Heart right ventricle (tissue), 16 donors: ENCODE measurements at places on chromosomes 1 and 21. TPM values are rescaled to one million over a fixed set of nuclear protein-coding genes. Genes with fewer than 3 reads are reported as not detected.

DNA sequence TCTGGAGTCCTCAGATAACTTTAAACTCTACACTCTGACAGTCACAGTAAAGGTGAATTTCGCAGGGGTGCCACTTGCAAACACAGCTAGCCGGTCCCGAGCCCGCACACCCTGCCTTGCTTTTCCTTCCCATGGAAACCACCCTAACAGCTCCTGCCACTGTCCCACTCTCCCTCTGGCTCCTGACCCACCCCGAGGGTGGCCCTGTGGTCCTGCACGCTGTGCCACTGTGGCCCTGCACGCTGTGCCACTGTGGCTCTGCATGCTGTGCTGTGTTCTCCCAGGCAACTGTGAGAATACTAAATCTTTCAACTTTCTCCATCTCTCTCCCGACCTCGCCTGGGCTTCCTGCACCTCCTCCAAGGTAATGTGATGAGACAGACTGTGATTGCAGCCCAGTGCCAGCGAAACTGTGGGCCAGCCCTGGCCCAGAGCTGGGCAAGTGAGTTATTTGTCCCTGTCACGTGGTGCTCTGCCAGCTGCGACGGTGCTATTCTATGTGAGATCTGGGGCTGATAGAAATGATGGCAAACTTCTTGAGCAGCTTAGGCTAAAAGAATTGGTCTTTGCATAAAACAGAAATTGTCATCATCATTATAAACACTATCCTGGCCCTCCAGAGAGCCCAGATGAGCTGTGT, 63.4 kb upstream of the TARBP1 start:
- DNase-seq, result no peak

DNA sequence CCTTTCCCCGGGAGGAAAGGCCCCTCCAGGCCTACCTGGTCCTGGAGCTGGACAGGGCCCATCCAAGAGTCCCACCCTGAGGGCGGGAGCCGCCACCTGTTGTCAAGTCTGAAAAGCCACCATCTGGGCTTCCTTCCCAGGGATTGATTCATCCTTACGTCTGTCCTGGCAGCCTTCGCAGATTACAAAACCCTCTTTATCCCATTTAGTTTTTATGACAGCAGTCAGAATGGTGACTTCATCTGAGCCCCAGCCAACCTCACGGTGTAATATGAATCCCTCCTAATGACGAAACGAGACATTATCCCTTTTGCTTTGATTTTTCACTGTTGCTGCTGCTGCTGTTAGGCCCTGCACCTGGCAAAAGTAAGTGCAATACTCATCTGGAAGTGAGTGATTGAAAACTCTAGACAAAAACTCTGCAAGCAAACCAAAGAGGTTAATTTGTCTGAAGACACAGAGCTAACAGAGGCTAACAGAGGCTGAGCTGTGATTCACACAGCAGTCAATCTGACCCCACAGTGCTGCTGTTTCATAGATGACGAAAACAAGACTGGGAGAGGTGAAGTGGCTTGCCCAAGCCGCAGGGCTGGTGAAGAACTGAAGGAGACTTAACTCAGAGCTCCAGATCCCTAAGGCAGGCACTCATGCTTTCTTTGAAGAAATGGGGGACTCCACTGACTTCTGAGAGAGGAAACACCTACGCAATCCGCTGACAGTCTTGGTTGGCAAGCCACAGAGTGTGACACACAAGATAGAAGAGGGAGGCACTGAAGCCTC, 30.0 kb upstream of the S100A7 start:
- DNase-seq, result peak; percentile 75

GRCh38 chr21:39451332-39452206, at the start of gene SH3BGR:
TSS of gene SH3BGR (plus strand) at chr21:39451970. CDS start at chr21:39452097, 127 bp downstream.
- DNase-seq, result peak; percentile 69

DNA sequence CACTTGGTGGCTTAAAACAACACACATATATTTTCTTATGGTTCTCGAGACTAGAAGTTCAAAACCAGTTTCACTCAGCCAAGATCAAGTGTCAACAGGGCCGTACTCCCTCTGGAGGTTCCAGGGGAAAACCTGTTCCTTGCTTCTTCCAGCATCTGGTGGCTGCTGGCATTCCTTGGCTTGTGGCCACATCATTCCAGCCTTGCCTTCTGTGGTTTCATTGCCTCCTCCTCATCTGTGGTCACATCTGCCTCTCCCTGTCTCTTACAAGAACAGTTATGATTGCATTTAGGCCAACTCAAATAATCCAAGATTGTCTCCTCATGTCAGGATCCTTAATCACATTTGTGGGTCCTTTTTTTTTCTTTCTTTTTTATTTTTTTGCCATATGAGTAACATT, 240.7 kb upstream of the HOOK1 start:
- DNase-seq, result no peak

DNA sequence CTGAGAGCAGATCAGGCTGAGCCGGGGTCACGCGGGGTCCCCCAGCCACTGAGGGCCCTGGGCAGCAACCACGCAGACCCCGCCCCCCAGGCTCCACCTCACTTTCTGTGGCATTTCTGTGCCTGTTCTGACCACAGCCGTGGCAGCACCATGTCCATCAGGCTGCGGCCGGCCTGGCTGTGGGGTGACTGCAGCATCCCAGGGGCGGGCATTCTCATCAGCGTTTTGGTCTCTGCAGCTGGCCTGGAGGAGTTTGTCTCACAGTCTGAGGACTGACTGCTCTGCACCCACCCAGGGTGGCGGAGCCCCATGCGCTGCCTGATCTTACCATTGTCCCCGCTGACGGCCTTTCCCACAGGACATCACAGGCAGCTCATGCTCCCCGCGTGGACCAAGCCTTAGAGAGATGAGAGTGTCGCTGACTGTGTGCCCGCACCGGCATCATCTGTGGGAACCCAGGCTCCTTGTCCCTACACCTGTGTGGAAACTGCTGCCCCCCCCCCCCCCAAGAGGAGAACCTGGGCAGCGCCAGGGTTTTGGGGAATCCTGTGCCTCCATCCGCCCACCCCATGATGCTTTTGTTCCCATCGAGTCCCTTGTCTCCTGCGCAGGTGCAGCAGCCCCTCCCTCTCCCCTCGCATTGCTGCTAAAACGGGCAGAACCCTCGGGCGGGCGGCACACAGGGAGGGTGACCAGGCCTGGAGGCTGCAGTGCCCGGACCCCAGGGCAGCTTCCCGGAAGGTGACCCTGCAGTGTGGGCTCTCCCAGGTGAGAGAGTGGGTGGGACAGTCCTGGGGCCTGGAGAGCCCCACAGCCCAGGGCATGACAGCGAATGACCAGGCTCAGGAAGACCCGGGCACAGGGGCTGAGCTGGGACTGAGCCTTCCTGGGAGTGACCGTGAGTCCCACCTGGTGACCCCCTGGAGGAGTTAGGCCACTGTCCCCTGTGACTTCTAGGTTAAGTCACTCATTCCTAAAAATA, 1.8 kb downstream of the KRTAP10-1 start:
- no peak for DNase-seq

- DNase-seq, result no peak
These were observed 46.5 kb downstream of the HLX start for GRCh38 chr1:220925707-220926106.

DNA sequence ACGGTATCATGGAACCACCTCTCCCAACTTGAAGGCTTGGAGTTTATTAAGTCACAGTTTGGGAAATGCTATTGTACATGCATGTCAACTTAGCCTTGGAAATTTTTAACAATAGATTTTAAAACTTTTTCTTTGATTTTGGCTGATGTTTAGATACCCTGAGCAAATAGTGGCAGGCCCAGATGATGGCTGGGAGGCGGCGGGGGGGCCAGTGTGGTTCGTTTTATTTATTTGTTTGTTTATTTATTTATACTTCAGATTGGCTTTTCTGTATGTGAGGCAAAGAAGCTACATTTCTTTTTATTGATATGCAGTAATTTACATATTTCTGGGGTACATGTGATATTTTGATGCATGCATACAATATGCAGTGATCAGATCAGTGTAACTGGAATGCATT, 82.0 kb downstream of the VWA5B1 start:
- DNase-seq, result no peak

The OR2G3 gene
- not detected for polyA plus RNA-seq

The DDAH1 gene
- 11.0 TPM for polyA plus RNA-seq

The CELA3B gene
- polyA plus RNA-seq, result not detected
